Right hindlimb (tissue), 1 donor: ENCODE measurements at places on chromosomes 2 and 18.

- no peak for DNase-seq
Observed at GRCh38 chr2:163455815-163456214, 280.0 kb downstream of the FIGN start.

DNA sequence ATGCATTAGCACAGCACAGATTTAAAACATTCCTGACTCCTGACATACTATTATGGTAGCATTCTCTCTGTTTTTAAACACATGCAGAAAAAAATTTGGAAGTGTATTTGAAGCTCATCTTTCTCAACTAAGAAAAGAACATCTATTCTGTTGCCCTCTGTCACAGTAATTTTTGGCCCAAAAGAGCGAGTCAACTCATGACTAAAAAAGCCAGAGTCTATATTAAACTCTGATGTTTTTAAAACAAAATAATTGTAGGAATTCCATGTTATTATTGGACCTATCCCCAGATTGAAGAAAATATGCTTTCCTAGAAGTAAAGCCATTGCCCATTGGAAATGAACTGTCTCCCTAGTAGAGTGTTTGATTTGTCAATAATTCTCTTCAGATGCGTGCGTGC lies 96.7 kb downstream of the CRIM1 start:
- DNase-seq = no peak

DNA sequence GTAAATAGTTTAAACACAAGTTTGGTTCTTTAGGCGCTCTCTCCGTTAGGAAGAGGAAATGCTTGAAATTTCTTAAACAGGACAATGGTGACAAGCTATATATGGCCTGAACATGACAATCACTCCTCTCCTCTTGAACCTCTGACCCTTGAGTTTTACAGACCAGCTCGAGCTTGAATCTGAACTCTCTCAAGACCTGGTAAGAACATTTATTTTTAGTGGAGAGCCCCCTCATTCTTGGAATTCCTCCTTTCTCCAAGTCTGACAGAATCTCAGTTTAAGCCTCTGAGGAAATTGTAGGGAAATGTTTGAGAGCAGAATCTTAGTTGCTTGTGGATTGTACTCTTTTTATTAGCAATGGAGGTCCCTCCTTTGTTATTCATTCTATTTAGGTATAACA lies 1293.6 kb upstream of the ZEB2 start:
- no peak for DNase-seq

GRCh38 chr2:142308744-142309143 lies 177.9 kb upstream of the LRP1B start:
- no peak for DNase-seq

DNA sequence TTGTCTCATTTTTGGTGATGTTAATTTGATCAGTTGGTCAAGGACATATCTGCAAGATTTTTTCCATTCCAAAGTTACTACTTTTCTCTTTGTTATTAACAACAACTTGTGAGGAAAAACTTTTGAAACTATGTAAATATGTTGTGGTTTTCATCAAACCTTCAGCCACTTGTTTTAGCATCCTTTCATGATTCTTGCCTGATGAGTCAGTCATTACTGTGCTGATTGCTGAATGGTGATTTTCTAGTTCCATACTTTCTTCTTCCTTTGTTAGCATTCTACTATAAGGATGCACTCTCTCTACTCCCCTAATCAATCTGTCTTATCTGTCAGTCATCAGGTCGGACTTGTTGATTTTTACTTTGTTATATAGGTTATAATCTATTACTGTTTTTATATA lies 10.9 kb downstream of the TMEM87B start:
- no peak for DNase-seq

- peak; percentile 93 for DNase-seq
Observed at GRCh38 chr2:190468814-190469569, 60.8 kb downstream of the MFSD6 start.

DNA sequence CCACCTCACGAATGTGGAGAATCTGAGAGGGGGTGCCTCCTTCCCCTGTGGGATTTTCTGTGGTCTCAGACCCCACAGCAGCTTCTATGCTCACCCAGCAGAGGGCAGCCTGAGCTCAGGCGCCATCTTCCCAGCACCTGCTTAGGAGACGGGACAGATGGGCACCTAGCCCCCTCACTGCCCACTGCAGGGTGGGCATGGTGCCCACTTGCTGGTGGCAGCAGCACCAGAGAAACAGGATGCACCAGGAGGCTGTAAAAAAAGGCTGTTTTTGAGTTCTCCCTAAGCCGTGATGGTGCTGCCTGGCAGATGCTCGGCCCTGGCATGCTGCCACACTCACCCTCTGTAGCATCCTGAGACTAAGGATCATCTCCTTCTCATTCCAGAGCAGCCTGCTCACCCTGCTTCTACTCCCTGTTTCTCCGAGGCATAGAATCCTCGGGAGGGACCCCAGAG lies 19.1 kb upstream of the SLC20A1 start:
- DNase-seq = peak; percentile 55
